NCI-H1436 treated with DMSO at 0.1 percent for 48 hours (cell line): ENCODE measurements at places on chromosomes 7 and 10.

- DNase-seq: no peak
Measured at GRCh38 chr7:50730446-50731400, 52.0 kb downstream of the GRB10 start.

DNA sequence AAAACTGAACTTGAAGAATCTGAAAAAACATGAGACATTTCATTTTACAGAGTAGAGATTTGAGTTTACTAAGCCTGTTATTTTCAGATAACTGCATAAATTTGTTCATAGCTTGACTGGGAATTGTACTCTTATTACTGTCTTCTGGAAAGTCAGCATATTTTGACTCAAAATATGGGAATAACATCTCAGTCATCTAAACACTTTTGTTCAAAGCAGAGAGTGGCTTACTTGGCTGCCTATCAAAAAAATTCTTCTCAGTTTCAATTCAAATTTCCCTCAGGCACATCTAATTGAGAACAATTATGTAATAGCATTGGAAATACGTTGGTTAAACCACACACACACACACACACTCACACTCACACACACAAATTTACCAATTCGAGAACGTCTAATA lies 384.6 kb downstream of the ARL4A start:
- DNase-seq: no peak

DNA sequence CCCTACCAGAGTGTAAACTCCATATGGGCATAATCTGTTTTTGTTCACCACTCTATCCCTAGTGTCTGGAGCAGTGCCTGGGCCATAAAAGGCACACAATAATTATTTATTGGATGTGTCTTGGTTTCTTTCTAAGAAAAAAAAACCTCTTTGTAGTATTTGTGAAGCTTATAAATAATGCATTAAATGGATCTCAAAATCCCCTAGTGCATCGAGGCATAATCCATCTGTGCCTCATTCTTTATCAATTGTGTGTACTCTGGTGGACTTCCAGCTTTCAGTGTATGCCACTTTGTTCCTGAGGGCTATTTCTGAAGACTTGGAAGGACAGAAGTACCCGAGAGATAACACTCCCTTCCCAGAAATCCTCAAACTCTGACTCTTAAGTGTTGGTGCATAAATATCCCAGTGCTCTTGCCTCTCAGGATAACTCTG lies 255.0 kb upstream of the PHYHIPL start:
- no peak for DNase-seq

- DNase-seq: no peak
Measured at GRCh38 chr10:86113044-86113443, 253.6 kb downstream of the GRID1 start.

DNA sequence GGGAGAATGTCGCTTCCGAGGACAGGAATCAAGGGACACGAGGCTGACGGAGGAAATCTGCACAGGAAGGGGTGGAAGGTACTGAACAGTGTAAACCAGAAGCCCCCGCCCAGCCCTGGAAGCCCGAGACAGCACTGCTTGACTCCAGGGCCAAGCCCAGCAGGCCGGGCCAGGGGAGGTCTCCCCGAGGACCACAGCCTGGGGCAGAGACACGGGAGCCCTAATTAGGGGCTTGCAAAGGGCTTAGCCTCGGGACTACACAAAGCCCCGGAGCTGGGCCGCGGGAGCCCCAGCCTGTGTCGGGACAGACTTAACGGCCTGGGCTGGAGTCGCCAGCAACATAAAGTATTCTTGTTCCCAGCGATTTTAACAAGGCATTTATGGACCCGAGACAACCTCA lies 50.8 kb downstream of the OAT start:
- no peak for DNase-seq

GRCh38 chr10:109743146-109743545 lies 180.2 kb downstream of the XPNPEP1 start:
- no peak for DNase-seq
